ENCODE measurements at places on chromosomes 1 and 21.

DNA sequence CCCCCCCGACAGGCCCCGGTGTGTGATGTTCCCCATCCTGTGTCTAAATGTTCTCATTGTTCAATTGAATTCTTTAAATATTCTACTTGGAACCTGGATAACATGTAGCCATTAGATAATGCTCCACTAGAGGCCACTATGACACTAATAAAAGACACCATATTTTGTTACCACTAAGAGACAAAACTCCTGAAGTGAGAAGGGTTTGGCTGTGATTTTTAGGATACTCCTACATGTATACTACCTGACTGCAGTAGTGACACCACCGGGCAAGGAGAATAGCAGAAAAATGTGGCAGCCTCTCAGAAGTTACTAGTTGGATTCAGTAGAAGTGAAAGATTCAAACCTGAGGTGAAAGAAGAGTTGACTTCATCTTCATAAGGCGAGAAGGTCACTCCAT lies 36.0 kb downstream of the F5 start:
- peak; percentile 32 for DNase-seq

GRCh38 chr1:174174461-174175329 lies 15.4 kb downstream of the RABGAP1L start:
- DNase-seq, result no peak

DNA sequence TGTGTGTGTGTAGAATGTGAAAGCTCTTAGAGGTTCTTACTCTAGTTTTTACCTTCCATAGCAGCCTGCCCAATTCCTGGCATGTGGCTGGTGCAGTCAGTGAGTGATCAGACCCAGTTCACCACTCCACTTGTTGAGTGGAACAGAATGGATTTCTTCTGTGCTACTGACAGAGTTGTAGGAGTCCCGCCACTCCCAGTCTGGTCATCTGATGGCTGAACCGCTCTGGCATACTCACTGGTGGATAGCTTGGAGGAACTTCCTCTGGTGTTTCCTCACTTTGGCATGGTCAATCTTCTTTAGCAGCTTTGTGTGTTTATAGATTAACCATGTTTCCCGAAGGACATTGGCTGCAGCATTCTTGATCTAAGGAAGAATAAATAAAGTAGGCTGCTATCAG lies 106.7 kb upstream of the ADAR start:
- DNase-seq, result no peak

DNA sequence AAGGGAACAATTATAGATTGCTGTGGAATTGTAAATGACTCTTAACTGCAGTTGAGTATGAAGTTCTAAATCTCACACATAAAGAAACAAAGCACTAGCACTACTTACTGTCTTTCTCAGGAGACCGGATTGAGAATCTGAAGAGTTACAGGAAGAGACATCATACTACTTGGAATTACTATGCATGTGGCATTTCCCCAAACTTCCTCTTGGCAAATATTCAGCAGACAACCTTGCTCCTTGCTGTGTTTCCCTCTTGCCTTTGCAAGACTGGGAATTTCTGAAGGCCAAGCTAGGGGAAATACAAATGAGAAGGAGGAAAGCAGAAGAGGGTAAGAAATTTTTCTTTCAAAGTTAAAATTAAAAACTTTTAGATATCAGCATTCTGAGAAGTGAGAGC lies 173.6 kb upstream of the KCTD3 start:
- DNase-seq, result no peak

DNA sequence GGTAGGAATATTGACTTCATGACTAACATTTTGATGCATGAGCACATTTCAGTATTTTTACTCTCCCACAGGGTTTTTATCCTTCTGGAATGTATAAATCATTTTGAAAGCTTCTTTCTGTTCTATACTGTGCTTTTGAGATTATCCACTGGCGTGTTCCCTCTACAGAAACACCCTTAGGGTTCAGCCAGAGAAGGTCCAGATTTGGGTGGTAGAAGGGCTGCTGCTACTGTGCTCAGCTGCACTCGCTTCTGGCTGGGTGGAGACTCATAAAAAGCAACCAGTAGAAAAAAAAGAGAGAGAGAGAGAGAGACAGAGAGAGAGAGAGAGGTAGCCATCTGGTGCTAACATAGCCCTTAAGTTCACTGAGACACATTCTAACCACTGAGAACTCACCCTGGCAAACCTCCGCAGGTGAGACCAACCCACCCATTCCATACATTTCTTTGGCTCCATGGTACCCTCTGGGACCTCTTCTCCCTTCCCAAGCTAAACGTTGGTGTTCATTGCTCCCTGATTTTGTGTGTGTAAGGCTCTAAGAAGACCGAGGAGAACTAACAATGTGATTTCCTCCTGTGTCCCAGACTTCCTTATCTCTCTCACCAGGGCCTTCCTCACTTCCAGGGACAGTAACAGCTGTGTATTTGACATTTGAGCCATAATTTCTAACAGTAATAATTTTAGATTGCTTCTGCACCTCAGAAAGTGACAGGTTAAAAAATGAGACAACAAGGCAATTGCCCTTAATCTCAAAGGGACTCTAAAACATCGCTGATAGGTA lies 7.2 kb downstream of the APCS start:
- DNase-seq, result peak; percentile 38

- DNase-seq, result peak; percentile 53
Measured at GRCh38 chr1:26530895-26531598, 1.5 kb downstream of the RPS6KA1 start.

DNA sequence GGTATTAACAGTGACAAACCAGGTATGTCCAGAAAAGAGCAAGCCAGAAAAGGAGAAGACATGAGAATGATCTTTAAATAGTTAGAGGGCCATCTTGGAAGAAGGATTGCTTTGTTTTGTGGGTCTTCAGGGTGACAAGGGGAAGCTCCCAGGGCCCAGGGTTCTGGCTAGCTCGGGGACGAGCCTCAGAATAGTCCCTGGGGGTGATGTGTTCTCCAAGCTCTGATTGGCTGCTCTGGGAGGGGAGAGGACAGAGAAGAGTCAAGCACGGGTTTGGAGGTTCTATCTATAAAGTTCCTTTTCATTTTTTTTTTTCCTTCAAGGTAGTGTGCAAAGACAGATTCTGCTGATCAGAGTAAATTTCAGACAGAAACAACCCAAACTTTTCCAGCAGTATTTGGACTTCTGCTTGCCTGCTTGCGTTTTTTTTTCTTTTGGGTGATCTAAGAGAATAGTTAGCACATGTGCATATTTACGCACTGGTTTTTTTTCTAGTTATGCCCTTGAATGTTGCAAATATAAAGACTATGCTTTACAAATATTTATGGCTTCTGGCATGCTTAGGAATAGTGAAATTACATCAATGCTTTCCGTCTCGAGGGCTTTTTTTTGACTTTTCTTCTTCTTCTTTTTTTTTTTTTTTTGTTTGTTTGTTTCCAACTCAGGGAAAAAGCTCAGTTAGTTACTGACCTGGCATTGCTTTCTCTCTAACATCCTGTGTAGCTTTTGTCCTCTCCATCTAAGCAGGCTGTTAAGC lies 59.7 kb downstream of the ROR1 start:
- no peak for DNase-seq

- DNase-seq, result no peak
Measured at GRCh38 chr1:176208034-176208433, 948 bp upstream of the COP1 start.

DNA sequence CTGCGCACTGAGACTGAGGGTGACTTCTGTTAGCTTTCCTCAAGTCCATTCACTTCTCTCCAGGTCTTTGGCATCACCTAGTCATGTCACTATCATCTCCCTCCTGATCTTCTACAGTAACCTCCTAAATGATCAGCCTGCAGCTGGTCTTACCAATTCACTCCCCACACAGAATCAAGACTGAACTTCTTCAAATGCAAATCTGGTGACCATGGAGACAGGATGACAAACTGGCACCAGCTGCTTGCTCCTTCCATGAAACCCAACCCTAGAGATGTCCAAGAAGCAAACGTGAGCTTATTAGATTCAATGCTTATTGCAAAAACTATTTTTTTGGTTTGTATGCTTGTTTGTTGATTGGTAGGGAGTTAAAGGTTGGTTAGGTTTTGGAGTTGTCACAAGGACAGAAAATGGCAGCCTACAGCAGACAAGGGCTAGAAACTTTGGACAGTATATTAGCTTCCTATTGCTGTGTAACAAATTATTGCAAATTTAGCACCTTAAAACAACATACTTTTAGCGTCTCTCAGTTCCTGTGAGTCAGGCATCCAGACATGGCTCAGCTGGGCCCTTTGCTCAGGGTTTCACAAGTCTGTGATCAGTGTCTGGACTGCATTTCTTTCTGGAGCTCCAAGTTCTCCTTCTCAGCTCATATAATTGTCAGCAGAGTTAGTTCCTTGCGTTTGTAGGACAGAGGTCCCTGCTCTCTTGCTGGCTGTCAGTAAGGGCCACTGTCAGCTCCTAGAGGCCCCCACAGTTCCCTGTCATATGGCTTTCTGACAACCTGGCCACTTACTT lies 53.3 kb upstream of the GJA8 start:
- DNase-seq, result no peak

GRCh38 chr1:50262436-50262835 lies 153.7 kb downstream of the ELAVL4 start:
- DNase-seq, result no peak

Data from fibroblast of skin of right quadriceps (primary cell).